Panc1 (cell line): ENCODE measurements at places on chromosomes 3 and 15. TPM values are rescaled to one million over a fixed set of nuclear protein-coding genes. Genes with fewer than 3 reads are reported as not detected.
A peak's percentile ranks its signal among the peaks of the same experiment; 100 is the strongest.

- H3K4me1 ChIP-seq: no peaks in the 10 kb centered on the region
- H3K36me3 ChIP-seq: peaks cover 34% of the 10 kb centered on the region
- no peak overlapping the region for H3K27ac ChIP-seq
- no peak overlapping the region for H3K4me3 ChIP-seq
- DNase-seq: no peak
Observed at GRCh38 chr15:75929799-75930565, 26.3 kb downstream of the FBXO22 start.

GRCh38 chr15:43238671-43239131 lies 17.9 kb upstream of the EPB42 start:
- H3K27ac ChIP-seq: no peak overlapping the region
- no peaks in the 10 kb centered on the region for H3K36me3 ChIP-seq
- H3K4me3 ChIP-seq: no peak overlapping the region
- DNase-seq: no peak

- no peaks in the 10 kb centered on the region for H3K27me3 ChIP-seq
- no peak for DNase-seq
- H3K36me3 ChIP-seq: no peaks in the 10 kb centered on the region
- H3K4me1 ChIP-seq: no peaks in the 10 kb centered on the region
- peak overlapping the region; percentile 44; the same call in 1 of the 2 replicates for H3K27ac ChIP-seq
- H3K4me3 ChIP-seq: no peak overlapping the region
Observed at GRCh38 chr3:30467596-30468238, 138.7 kb upstream of the TGFBR2 start.

The CPNE9 gene
- total RNA-seq: 0.13 TPM

The DNASE1L3 gene
- not detected for total RNA-seq
